ENCODE measurements at places on chromosomes 13 and 19. TPM values are rescaled to one million over a fixed set of nuclear protein-coding genes. Genes with fewer than 3 reads are reported as not detected.

KLK8 gene
- 0.46 TPM for total RNA-seq

TTYH1 gene
- 128 TPM for total RNA-seq

DNA sequence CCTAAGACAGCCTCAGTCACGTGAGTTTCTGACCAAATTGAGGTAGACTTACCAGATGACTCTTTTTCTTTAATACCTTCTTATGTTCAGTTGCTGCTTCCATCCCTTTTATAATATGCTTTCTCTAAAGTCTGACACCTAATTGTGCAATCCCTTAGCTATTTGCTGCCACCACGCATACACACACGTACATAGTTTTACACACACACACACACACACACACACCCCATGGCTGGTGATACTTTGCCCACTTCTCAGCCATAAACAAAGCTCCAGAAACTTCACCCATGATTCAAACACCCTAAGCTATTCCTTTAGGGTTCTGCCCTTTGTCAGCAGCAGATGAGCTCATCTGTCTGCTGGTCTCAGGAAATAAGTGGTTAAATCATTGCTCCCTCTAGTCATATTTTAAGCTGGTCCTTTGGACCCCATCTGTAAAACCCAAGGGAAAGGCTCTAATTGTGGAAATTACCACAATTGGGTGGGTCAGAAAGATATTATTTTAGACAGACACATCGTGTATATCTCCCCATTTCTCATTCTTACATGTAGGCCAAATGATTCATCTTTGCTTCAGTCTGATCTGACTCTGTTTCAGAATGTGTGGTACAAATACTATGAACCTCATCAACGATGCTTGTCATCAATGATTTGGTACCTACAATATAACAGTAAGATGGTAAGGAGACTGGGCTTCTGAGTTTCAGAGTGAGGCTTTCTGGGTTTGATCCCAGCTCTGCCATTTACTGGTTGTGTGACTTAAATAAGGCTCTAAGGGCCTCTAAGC, 69.2 kb downstream of the NALCN start:
- DNase-seq, result no peak
- no peaks in the 10 kb centered on the region for H3K36me3 ChIP-seq
- H3K27me3 ChIP-seq, result no peaks in the 10 kb centered on the region

NCAN gene
- 4.8 TPM for total RNA-seq

- no peak for DNase-seq
- H3K36me3 ChIP-seq, result no peaks in the 10 kb centered on the region
- no peak overlapping the region for H3K27ac ChIP-seq
- no peak overlapping the region for H3K4me3 ChIP-seq
- H3K4me1 ChIP-seq, result no peaks in the 10 kb centered on the region
- peaks cover 15% of the 10 kb centered on the region for H3K27me3 ChIP-seq
Observed at GRCh38 chr19:48418317-48419064, 25.0 kb downstream of the GRIN2D start.

GRCh38 chr13:29543230-29544215, 52.0 kb downstream of the SLC7A1 start:
- H3K36me3 ChIP-seq, result no peaks in the 10 kb centered on the region
- H3K4me3 ChIP-seq, result no peak overlapping the region

DNA sequence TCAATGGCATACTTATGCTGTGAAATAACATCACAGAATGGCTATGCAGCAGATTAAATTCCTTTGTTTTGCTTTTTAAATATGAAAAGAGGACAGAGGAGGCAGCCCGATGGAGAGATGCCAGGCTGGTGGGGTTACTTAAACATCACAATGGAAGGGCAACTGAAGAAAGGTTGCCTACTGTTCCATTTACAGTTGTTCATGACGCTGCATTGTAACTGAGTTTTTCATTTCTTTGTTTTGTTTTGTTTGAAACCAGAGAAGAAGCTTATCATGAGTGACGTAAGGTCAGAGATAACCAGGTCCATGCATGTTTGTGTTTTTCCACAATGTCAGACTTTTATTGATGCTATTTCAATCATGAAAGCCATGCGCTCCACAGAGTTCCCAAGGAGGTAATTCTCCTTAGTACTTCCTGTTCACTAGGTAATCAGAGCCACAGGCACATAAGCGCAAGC, 273.8 kb downstream of the LHFPL6 start:
- peaks cover 30% of the 10 kb centered on the region for H3K4me1 ChIP-seq
- no peak for DNase-seq
- H3K27ac ChIP-seq, result no peak overlapping the region
- H3K36me3 ChIP-seq, result no peaks in the 10 kb centered on the region
- H3K27me3 ChIP-seq, result no peaks in the 10 kb centered on the region

- no peaks in the 10 kb centered on the region for H3K4me1 ChIP-seq
- H3K4me3 ChIP-seq, result no peak overlapping the region
- H3K27ac ChIP-seq, result no peak overlapping the region
- no peaks in the 10 kb centered on the region for H3K36me3 ChIP-seq
Observed at GRCh38 chr13:80655778-80656511, 315.0 kb upstream of the SPRY2 start.

PINLYP gene
- total RNA-seq, result 8.6 TPM

- no peak overlapping the region for H3K27ac ChIP-seq
- H3K4me1 ChIP-seq, result no peaks in the 10 kb centered on the region
- DNase-seq, result no peak
- H3K36me3 ChIP-seq, result no peaks in the 10 kb centered on the region
- no peaks in the 10 kb centered on the region for H3K27me3 ChIP-seq
- H3K4me3 ChIP-seq, result no peak overlapping the region
Observed at GRCh38 chr13:76189882-76190519, 553.9 kb downstream of the LMO7 start.

GSX1 gene
- total RNA-seq, result not detected

- no peaks in the 10 kb centered on the region for H3K4me1 ChIP-seq
- no peaks in the 10 kb centered on the region for H3K36me3 ChIP-seq
- peaks cover 8% of the 10 kb centered on the region for H3K27me3 ChIP-seq
- no peak overlapping the region for H3K27ac ChIP-seq
- no peak overlapping the region for H3K4me3 ChIP-seq
Observed at GRCh38 chr19:29538651-29539050, 12.9 kb downstream of the VSTM2B start.

ZNF44 gene
- total RNA-seq, result 7.3 TPM

GPR18 gene
- not detected for total RNA-seq

ZNF570 gene
- 9.1 TPM for total RNA-seq
